ENCODE measurements at places on chromosomes 7 and 10.

GRCh38 chr7:157825325-157825724 lies 488.5 kb downstream of the DNAJB6 start:
- DNase-seq, result no peak

DNA sequence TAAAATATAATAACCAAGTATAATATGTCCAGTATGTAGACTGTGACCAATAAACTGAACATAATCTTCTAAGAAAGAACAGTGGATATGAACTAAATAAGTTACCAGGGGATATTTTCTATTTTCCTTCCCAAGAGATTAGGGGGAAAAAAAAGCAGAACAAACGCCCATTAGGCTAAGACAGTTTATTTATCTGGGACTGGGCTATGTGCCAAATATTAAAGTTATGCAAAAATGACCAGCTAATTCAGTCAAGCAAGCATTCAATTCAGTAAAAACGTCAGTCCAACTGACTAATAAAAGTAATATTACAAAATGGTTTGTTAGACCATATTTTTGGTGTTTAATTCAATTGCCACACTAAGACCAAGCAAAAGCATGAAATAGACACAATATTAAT lies 122.2 kb downstream of the TSPAN12 start:
- no peak for DNase-seq

GRCh38 chr10:60135020-60135419 lies 228.7 kb upstream of the CCDC6 start:
- DNase-seq, result no peak

DNA sequence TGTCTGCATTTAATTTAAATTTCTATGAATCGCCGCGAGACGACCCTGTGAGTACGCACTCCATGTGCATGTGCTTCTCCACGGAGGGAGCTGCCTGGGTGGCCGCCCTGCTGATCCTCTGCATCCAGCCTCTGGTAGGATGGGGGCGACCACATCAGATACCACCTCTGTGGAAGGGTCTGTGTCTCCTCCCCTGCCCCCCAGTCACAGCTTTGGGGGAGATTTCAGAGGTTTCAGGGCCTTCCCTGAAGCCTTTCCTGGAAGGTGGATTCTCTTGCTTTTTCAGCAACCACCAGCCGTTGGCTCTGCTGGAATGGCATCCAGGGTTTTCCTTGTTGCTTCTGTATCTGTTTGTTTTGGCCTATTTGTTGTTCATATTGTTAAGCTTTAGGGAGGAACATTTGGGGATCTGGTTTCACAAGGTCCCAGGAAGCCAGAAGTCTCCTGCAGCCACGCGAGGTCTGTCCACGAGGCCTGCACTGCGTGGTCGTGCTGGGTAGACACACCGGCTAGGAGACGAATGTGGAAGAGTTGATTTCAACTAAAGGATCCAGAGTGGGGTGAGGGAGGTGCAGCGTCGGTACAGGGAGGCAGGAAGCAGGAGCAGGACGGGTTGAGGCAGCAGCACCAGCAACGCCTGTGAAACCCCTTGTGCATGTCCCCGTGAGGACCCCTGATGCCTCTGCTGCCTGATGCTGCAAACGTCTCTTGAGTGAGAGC lies 329.1 kb downstream of the PTPRN2 start:
- no peak for DNase-seq

DNA sequence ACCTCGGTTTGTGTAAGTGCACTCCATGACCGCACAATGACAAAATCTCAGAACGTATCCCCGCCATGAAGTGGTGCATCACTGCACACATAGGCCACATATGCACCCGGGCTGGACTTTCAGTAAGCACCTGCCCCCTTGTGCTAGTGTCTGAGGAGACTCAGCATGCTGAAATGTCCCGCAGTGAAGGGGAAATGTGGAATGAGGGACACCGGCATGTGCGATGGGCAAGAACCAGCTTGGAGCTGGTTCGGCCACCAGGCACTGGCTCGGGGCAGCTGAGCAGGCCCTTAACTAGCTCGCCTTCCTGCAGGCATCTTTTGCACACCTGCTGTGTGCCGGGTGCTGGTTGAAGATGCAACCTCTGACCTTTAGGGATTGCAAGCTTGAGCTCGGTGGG lies 49.8 kb upstream of the TNS3 start:
- no peak for DNase-seq

- no peak for DNase-seq
Measured at GRCh38 chr7:156832195-156832877, 60.6 kb downstream of the LMBR1 start.

DNA sequence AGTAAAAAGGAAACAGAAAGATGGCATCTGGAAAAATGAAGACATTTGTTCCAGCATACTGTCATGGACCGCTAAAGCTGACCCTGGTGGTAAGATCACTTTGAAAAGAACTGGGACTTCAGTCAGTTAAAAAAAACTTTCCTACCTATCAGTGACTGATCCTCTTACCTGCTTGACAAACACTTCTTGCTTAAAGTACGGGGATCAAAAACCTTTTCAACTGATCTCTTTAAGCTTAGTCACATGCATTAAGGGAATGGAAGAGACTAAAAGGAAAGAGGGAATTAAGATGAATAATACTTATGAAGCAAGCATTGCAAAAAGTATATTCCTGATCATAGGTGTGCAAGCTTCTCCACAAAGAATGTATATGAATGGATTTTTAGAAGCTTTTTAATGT lies 42.1 kb downstream of the MTERF1 start:
- no peak for DNase-seq

GRCh38 chr7:149432121-149432691 lies 28.7 kb downstream of the ZNF777 start:
- no peak for DNase-seq

GRCh38 chr10:63262430-63263073 lies 129.4 kb downstream of the NRBF2 start:
- DNase-seq, result no peak

- DNase-seq, result no peak
Measured at GRCh38 chr7:107932805-107933204, 41.8 kb downstream of the DLD start.

DNA sequence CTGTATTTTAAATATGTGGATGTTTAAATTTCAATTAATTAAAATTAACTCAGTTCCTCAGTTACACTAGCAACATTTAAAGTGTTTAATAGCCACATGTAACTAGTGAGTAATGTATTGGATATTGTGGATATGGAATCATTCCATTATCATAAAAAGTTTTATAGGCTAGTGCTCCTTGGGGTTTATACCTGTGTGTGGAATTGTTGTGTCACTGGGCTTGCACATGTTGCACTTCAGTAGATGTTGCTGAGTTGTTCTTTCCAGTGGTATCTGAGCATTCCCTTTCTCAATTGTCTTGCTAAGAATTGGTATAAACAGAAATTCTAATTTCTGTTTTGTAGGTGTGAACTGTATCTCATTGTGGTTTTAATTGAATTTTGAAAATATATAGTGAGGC lies 113.0 kb downstream of the ADK start:
- no peak for DNase-seq

DNA sequence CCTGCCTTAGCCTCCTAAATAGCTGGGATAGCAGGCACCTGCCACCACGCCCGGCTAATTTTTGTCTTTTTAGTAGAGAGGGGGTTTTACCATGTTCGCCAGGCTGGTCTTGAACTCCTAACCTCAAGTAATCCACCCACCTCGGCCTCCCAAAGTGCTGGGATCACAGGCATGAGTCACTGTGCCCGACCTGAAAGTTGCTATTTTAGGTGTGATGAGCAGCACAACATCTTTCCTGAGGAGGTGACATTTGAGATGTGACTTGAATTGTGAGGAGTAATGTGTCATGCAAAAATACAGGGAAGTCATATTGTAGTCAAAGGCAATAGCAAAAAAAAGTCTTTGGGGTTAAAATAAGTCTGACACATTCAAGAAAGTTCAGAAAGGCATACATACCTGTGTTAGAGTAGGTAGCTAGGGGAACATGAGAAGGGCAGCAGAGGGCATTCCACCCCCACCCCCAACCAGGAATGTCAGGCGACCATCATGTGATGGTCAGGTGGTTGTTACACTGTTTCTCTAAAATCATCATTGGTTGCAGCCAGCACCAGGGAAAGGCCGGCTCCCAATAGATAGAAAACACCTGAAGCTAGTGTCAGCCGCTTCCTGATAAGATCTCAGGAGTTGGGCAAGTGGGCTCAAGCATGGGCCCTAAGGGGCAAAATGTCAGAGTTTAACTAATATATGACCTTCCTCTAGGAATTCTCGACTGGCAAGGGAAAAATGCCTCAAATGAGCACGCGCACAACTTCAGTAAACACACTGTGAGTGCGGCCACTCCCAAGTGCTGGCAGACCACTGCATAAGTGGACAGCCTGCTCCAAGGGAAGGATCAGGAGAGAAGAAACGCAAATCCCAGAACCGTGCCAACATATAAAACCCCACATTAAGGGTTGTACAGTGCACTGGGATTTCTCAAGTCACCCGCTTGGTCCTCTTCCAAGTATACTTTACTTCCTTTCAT lies at the start of gene TACC2:
Gene TACC2 (plus strand): TSS at position 803 of the 964 bp plus-strand sequence. CDS start 32,819 bp downstream, outside the sequence.
- DNase-seq, result no peak

DNA sequence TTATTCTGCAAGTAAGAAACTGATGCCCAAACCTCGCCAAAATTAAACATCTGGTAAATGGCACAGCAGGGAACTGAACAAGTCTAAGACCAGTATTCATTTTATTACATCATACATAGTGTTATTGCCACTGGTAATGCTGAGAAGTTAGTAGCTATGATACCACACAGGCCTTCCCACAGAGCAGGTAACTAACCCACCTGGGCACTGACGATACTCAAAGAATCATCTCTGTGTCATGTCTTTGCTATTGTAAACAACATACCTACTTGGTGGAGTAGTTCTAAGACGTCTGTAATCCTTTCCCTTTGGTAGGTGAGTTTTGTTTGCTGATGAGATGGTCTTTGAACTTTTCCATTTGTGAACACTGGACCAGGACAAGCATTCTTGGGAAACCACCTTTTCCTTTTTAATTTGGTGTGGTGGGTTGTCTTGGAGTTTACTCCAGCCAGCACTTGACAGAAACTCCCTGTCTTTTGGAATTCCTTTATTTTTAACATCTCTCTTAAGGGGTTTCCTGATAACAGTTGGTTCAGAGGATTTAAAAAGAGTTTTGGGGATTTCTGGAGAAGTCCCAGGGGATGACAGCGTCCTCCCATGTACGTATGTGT lies 40.9 kb downstream of the PDSS1 start:
- no peak for DNase-seq

All from effector memory CD8-positive, alpha-beta T cell (primary cell).